CD4-positive, alpha-beta T cell treated with Interleukin-12 subunit alpha and Interleukin-12 subunit beta, for 1 hour (primary cell): ENCODE measurements at places on chromosomes 5 and 9.

DNA sequence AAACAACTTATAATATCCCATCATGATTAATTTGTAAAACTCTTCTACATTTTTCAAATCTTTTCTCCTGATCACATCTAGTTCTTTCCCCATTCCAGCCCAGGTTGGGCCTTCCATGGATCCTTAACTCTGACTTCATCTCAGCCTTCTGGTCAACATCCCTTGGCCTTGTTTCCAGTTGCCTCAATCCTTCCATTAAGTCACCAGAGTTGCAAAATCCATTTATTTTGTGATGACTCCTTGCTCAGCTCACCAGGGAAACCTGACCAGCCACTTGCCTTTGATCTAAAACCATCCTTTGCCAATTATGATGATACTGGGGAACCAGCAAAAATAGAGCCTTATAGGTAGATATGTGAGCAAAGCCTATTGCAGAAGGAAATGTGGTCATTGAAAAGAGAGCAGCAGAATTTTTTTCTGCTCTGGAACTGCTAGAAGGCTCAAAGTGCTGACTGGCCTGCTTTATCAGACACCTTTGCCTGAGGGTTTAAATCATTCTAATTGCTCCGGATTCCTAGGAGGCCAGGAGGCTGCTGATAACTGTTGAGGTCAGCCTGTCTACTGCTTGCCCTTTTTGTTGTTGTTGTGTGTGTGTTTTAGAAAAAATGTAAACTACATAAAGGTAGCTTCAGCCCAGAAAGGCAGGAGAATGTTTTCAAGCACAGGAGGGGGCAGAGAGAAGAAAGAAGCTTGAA, 512.2 kb upstream of the GRIA1 start:
- no peak for DNase-seq

GRCh38 chr5:175837171-175837699, 34.1 kb upstream of the CPLX2 start:
- DNase-seq = no peak

DNA sequence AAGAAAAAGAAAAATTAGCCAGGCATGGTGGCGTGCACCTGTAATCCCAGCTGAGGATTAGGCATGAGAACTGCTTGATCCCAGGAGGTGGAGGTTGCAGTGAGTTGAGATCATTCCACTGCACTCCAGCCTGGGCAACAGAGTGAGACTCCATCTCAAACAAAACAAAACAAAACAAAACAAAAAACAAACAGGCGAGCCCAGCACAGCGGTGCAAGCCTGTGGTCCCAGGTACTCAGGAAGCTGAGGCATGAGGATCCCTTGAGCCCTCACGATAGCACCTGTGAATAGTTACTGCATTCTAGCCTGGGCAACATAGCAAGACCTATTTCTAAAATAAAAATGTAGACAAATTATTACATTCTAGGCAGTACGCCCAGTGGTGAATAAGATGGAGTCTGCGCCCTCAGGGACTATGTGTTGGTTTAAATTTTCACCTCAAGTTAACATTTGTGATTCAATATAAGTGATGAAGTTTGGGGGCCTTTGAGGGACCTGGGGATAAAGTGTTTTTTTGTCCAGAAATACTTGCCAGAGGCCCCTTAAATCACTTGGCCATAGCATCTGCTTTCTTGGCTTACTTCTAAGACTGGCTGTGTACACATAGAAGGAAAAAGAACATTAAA, 3.4 kb upstream of the GAPVD1 start:
- no peak for DNase-seq

GRCh38 chr9:69380301-69380700, 55.3 kb downstream of the ENTREP1 start:
- no peak for DNase-seq

- DNase-seq = no peak
Measured at GRCh38 chr5:79691007-79691406, 1.4 kb downstream of the CMYA5 start.

DNA sequence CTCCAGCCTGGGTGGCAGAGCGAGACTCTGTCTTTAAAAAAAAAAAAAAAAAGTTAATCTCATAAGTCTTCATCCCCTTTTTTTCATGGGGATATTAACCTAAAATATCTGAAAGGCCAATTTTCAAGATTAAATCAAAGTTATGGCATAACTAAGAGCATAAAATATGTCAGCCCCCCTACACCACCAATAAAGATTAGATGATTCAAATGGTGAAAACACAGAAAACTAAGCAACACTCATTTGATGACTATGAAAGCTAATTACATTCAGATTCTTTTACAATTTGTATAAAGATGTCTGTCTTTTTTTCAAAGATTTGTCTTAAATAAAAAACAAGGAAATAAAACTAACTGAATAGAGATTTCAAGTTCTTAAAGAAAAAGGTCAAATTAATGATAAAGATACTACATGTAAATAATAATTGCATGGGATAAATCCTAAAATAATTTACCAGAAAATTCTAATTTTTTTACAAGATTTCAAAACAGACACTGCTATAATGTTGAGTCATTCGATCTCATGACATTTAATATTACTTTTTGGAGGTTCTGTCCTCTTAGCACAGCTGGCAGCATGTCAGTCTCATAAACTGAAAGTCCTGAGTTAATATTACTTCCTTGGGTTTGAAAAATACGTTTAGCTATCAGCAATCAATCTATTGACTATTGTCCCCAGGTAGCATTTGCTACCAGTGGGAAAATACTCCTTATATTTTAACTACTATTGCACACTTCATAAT, 112.9 kb downstream of the KIAA0825 start:
- no peak for DNase-seq

DNA sequence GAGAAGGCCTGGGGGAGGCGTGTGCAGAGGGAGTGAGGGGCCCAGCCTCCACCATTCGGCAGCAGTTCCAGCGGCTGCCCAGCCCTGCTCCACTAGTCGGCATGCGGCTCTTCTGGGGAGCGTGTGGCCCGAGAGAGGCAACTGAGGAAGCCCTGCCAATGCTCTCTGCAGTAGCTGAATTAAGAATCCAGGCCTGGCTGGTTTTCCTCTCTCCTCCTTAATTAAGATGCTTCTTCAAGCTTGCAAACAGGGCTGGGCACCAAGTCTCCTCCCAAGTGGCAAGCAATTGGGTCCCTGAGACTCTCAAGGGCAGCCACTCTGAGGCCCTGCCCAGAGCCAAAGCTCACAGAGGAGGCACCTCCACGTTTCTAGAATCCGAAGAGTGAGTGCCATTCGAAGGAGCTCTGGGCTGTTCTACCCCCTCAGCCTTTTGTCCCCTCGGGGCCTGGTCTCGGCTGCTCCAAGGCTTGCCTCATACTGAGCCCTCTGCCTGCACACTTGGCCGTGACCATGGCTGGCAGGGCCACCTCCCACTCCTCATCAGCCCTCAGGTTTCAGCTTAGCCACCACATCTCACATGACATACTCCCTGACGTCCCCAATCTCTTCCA, 75.4 kb upstream of the LRRTM2 start:
- no peak for DNase-seq

- DNase-seq = no peak
Measured at GRCh38 chr5:7983433-7983832, 114.5 kb downstream of the MTRR start.

GRCh38 chr9:111744363-111744762, 50.4 kb downstream of the SHOC1 start:
- no peak for DNase-seq
